Globus pallidus (tissue), 1 donor: ENCODE measurements at places on chromosomes 7 and 10.

DNA sequence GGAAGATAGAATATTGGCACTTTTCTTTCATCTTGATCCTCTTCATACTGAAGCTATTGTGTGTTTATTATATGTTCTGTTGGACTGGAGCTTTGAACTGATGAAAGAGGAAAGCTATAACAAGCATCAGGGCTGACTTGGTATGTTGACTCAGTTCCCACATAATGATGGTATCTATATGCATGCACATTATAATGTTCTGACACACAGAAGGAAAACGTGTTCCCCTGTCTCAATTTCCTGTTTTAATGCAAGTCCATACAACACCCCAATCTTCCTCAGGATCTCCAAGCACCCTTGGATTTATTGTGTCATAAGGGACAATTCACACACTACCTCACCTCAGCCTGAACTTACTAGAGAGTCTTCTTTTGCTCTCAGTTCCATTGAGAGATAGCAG is 8.3 kb upstream of the WASL start:
- DNase-seq: no peak

GRCh38 chr7:131633342-131633843 is 77.0 kb upstream of the PODXL start:
- DNase-seq: no peak

DNA sequence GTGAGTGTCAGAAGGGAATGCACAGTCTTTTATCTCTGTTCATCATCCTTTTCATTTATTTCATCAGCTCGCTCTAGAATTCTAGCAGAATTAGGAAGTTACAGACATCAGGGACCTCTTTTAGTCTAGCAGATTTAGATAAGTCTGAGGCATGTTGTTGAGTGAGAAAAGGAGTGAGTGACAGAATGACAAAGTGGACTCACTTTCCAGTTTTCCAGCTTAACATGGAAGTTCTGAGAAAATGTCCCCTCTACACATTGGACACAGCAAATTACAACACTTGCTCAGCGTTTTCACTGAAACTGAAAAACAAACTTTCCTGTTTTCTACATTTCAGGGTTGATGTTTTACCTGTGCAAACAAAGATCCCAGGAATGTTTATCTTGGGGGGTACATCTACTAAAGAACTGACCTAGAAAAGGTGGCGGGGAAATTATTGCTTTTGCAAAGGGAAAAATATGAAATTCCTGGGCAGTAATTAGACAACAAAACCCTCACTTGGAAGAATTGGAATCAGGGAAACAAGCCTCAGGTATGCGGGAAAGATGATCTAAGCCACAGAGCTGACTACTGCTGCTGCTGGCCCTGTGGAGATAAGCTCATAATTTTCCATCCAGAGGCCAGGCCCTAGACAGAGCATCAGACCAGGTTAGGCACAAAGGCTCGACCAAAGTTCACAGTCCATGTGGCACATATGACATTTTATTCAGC is 14.6 kb upstream of the CYP3A5 start:
- DNase-seq: no peak

GRCh38 chr7:496528-497295 is 22.9 kb downstream of the PDGFA start:
- DNase-seq: no peak

DNA sequence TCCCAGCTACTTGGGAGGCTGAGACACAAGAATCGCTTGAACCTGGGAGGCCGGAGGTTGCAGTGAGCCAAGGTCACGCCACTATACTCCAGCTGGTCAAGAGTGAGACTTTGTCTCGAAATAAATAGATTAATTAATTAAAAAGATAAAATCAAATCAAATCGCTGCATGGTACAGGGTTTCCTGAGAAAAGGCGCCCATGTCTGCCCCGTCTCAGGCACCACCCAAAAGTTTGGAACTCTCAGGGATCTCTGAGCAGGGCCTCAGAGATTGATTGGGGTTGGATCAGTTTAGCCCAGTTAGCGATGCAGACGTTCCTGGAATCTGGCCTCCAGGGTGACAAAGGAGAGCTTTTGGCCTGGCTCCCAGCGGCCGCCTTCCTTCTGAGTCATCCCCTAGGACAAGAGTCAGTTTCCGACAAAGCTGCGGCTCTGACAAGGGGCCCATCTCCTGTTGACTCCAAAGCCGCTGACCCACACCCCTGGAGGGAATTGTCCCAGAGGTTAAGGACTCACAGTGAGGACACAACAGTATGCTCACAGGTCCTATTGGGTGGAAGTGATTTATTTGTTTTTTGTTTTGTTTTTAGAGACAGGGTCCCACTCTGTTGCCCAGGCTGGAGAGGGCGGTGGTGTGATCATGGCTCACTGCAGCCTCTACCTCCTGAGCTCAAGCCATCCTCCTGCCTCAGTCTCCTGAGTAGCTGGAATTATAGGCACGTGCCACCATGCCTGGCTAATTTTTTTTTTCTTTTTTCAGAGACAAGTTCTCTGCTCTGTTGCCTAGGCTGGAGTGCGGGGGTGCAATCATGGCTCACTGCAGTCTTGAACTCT is 6.8 kb downstream of the ORAI2 start:
- no peak for DNase-seq

DNA sequence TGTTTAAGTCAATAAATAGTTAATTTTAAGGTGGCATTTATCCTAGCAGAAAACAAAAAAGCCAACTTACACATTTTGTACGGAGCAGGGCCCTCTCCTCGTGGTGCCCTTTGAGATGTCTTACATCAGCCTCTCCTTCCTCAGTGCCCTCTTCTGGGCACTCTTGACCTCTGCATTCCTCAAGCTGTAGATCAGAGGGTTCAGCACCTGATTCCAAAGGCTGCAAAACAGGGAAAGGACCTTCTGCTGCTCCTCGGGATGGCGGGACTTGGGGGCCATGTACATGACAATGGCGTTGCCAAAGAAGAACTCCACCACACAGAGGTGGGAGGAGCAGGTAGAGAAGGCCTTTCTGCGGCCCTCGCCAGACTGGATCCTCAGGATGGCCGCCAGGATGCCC is 4.6 kb upstream of the OR2A14 start:
- no peak for DNase-seq

DNA sequence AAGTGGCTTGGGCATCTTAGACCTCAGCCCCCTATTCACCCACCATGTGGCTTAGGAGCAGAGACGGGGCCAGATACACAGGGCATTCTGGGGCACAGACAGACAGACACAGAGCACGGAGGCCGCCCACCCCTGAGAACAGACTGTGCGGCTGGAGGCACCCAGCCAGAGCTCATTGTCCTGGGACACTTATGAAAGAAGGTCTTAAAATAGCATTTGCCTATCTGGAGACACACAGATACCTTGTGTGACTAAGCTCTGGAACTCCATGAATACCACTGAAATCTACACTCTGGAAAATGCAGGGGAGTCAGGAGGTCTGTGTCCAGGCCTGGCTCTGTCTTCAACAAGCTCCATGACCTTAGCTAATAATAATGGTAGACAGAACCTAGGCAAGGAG is 41.4 kb upstream of the ADO start:
- no peak for DNase-seq

GRCh38 chr10:21757185-21757901 is 223.3 kb downstream of the MLLT10 start:
- no peak for DNase-seq

GRCh38 chr7:132458729-132459128 is 117.5 kb downstream of the PLXNA4 start:
- no peak for DNase-seq

DNA sequence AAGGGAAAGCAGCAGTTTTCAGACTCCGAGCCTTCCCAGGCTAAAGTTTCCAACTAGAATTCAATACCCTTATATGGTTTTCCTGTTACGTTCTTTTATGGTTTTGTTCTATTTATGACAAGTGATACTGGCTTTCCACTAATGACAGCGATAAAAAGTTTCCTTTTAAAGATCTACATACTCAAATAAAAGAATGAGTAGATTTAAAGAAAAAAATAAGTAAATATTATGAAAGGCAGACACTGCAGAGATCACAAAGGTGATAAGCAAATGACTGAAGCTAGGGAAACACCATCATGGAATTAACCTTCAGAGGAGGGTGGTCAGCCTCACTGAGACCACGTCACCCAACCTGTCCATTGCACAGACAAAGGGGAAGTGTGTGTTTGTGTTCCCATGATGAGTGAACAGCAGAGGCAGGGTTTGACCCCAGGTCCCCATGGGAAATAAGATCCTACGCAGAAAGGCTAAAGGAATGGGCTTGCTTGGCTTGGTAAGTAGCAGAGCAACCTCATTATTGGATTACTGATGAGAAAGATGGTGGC is 4.0 kb downstream of the VSIR start:
- no peak for DNase-seq

DNA sequence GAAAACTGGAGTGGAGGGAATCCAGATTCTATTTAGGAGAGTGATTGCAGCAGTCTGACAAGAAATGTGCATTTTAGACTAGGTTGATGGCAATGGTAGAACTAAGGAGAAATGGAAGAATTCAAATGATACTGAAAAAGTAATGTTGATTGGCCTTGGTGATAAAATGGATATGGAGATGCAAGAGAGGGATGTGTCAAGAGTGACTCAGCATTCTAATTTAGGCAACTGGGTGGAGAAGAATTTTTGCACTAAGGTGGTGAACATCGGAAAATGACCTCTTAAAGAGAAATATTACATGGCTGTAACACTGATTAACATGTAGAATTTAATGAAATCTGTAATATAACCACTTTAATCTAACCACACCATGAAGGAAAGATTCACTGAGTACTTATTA is 806.5 kb downstream of the PHTF2 start:
- DNase-seq: no peak

- DNase-seq: no peak
Observed at GRCh38 chr7:22607180-22607579, 107.2 kb upstream of the STEAP1B start.

- no peak for DNase-seq
Observed at GRCh38 chr7:93739424-93739823, 151.1 kb downstream of the TFPI2 start.

- no peak for DNase-seq
Observed at GRCh38 chr7:26105931-26106330, 46.1 kb upstream of the NFE2L3 start.

GRCh38 chr10:100114976-100115770 is 33.5 kb upstream of the CPN1 start:
- DNase-seq: no peak

- DNase-seq: no peak
Observed at GRCh38 chr10:62687230-62687748, 117.2 kb upstream of the ADO start.

DNA sequence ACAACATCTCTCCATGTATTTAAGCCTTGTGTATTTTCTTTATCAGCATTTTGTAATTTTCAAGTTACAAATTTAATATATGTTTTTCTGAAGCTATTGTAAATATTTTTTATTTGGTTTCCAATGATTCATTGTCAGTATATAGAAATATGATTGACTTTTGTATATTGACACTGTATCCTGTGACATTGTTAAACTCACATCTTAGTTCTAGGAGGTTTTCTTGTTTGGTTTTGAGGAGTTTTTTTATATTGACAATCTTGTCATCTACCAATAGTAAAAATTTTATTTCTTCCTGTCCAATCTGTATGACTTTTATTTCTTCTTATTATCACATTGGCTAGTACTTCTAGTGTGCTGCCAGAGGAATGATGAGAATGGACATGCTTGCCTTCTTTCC is 393.7 kb downstream of the GPAM start:
- no peak for DNase-seq

DNA sequence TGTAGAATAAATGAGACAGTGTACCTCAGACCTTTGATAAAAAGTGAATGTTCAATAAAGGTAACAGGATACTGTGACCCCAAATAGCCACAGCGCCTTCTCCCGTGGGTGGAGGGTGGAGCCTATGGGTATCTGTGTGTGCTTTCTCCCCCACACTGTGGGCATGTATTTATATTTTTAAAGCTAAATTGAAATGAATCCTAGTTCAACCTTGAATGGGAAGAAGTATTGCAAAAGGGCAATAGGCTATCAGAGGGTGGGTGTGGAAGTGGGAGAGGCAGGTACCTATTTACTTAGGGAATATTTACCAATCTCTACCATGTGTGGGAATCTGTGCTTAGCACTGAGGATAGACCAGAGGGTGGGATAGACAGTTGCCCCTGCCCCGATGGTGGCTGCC is 68.9 kb downstream of the PFKFB3 start:
- DNase-seq: no peak

GRCh38 chr7:36275735-36276284 is 113.9 kb upstream of the ANLN start:
- DNase-seq: no peak

GRCh38 chr7:11505471-11505985 is 326.5 kb downstream of the THSD7A start:
- DNase-seq: no peak

GRCh38 chr10:44990302-44990655 is 10.4 kb upstream of the ZNF22 start:
- no peak for DNase-seq

- no peak for DNase-seq
Observed at GRCh38 chr10:114477285-114477684, 73.0 kb upstream of the AFAP1L2 start.

GRCh38 chr10:35546824-35547225 is 58.3 kb upstream of the GJD4 start:
- DNase-seq: no peak

GRCh38 chr10:83545901-83546391 is 593.4 kb upstream of the GHITM start:
- no peak for DNase-seq

DNA sequence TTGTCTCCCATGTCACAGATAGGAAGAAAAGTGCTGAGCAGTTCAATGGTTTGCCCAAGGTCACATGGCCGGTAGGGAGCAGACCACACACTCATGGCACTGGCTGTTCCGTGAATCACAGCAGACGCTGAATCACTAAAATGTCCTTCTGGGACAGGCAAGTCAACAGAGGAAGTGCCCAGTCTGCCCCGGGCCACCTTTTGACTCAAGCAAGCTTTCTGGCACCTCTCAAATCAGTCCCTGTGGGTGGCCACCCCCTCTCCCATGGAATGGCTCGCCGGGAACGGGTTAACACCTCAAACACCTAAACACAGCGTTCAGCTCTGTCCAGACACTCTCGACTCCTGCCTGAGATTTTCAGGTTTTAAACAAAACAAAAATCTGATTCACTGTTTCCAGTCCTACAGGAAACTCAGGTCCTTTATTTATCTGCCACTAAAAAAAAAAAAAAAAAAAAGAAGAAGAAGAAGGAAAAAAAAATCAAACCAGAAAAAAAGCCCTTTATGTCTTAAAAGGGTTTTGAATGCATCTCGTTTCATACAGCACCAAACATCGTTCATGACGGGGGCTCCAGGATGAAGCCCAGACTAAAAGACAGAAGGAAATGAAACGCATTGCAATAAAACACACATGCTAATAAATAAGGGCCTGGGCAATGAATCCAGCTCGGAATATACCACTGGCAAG is 15.5 kb downstream of the CARD11 start:
- DNase-seq: peak; percentile 50

GRCh38 chr7:85765698-85766298 is 578.9 kb upstream of the SEMA3D start:
- DNase-seq: no peak

GRCh38 chr10:118596426-118597124 is 1.1 kb upstream of the PRLHR start:
- DNase-seq: no peak

DNA sequence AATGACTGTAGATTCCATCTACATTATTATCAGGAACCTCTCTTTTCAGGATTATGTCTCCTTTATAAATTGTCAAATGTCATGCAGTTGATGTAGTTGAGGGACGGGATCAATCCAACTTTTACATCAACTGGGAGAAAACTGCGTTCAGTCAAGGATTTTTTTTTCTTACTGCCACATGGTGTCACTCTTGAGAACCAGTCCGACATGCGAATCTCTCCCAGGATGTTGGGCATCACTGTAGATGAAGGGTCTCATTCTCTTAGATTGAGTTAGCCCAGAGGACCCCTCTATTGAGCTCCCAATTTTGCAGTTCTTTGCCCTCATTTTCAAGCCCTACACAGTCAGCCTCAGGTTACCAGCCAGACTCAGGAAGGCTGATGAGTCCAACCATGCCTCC is 120.3 kb upstream of the PTPRZ1 start:
- DNase-seq: peak; percentile 26
